Memory B cell (primary cell): ENCODE measurements at places on chromosomes 3 and 15.

GRCh38 chr3:186281176-186281575 is 80.9 kb downstream of the DGKG start:
- H3K36me3 ChIP-seq: peaks cover 30% of the 10 kb centered on the region
- DNase-seq: no peak
- H3K27ac ChIP-seq: peak overlapping the region; percentile 87
- H3K4me3 ChIP-seq: peak overlapping the region; percentile 48
- H3K27me3 ChIP-seq: no peaks in the 10 kb centered on the region

DNA sequence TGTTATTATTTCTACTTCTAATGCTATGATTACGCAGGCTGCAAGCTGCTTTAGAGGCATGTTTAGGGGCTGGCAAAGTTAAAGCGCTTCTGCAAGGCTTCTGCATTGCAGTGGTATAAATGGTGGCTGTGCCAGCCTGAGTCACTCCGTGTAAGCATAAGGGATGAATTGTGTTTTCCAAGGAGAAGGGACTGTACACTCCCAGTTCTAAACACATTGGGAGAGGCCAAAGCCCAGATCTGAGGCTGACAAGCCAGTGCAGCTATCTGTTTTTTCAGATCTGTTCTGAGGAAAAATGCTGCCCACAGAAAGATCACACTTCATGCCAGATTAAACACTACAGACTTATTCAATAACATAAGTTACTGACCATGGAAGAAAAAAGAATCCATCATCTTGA is 83.8 kb downstream of the PRICKLE2 start:
- DNase-seq: no peak
- H3K27me3 ChIP-seq: no peaks in the 10 kb centered on the region
- H3K4me3 ChIP-seq: no peak overlapping the region
- H3K4me1 ChIP-seq: peaks cover 4% of the 10 kb centered on the region
- H3K36me3 ChIP-seq: peaks cover 2% of the 10 kb centered on the region
- no peak overlapping the region for H3K27ac ChIP-seq

DNA sequence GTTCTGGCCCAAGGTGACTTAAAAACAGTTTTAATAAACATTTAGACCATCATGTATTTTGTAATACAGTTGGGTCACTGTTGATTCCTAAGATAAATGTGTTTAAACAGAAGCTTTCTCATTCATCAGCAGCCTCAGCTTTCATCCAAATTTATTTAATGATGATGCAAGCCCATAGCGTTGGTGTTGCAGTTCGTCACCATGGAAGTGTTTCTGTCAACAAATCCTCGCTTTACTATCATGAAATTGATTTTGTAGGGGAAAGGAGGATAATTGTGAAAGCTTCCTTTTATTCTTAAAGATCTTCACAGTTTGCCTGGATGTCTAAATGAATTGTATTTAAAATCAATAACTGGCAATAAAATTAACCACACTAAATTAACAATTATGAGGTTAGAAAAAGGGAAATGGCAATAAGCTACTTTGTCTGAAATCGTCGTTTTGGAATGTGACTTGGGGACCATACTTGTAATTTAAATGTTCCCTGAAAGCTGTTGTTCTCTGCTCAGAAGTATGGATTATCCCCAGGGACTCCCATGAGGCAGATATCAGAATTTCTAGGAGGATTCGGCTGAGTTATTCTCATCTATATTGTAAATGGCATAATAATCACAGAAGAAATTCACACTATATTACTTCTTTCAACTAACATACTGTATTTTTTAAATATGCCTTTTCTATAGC is 29.0 kb downstream of the CMSS1 start:
- no peaks in the 10 kb centered on the region for H3K36me3 ChIP-seq
- no peak overlapping the region for H3K4me3 ChIP-seq
- DNase-seq: no peak
- peak overlapping the region; percentile 45 for H3K27ac ChIP-seq
- peaks cover 19% of the 10 kb centered on the region for H3K4me1 ChIP-seq
- no peaks in the 10 kb centered on the region for H3K27me3 ChIP-seq

DNA sequence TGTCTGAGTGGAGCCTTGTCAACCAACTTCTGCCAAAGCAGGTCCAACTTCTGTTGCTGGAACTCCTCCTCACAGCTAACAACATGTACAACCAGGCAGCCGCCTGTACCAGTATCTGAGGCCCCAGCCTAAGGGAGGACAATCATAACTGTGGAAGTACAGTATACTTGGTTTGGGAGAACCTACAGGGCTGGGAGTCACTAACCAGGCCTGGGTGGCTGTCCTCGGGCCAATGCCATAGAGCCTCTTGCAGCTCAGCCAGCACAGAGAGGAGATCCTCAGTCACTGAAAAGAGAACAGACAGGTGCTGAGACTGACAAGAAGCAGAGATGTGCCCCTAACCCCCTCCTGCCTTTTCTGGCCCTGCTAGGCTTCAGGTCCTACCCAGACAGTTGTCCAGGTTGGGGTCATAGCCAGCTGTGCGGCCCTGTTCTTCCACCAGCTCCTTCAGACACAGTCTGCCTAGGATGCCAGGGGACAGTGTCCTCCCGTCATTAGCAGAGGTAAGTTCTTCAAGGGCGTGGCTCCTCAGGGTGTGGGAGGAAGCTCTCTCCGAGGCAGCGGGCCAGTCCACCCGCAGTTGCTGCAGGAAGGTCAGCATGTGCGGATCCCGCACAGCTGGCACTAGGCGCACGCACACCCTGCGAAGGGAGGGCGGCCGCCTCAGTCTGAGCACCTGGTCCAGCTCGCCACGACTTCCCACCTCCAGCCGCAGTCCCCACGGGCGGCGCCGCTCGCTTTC is 980 bp downstream of the DALRD3 start:
- peaks cover 17% of the 10 kb centered on the region for H3K4me1 ChIP-seq
- DNase-seq: no peak
- peak overlapping the region; percentile 86 for H3K27ac ChIP-seq
- H3K36me3 ChIP-seq: peaks cover 8% of the 10 kb centered on the region
- H3K4me3 ChIP-seq: peak overlapping the region; percentile 99
- no peaks in the 10 kb centered on the region for H3K27me3 ChIP-seq

DNA sequence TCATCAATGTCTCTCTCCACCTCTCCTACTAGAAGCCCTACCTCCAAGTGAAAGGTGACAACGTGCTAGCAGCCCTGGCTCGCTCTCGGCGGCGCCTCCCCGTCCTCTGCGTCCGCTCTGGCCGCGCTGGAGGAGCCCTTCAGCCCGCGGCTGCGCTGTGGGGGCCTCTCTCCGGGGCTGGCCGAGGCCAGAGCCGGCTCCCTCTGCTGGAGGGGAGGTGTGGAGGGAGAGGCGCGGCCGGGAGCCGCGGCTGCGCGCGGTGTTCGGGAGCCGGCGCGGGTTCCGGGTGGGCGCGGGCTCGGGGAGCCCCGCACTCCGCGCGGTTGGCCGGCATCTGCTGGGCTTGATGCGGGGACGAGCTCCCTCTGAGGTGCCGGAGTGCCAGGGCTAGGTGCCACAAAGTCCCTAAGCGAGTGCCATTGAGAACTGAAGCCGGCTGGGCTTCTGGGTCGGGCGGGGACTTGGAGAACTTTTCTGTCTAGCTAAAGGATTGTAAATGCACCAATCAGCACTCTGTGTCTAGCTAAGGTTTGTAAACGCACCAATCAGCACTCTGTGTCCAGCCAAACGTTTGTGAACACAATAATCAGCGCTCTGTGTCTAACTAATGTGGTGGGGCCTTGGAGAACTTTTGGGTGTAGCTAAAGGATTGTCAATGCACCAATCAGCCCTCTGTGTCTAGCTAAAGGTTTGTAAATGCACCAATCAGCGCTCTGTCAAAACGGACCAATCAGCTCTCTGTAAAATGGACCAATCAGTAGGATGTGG is 84.8 kb upstream of the ARRDC4 start:
- DNase-seq: no peak
- no peaks in the 10 kb centered on the region for H3K4me1 ChIP-seq

GRCh38 chr3:69451594-69451993 is 65.7 kb upstream of the FRMD4B start:
- H3K27ac ChIP-seq: no peak overlapping the region
- no peaks in the 10 kb centered on the region for H3K36me3 ChIP-seq
- no peaks in the 10 kb centered on the region for H3K4me1 ChIP-seq

- peaks cover 11% of the 10 kb centered on the region for H3K36me3 ChIP-seq
- no peaks in the 10 kb centered on the region for H3K27me3 ChIP-seq
- no peak overlapping the region for H3K27ac ChIP-seq
- DNase-seq: no peak
- H3K4me3 ChIP-seq: no peak overlapping the region
Observed at GRCh38 chr3:190525634-190526033, 11.7 kb downstream of the IL1RAP start.

DNA sequence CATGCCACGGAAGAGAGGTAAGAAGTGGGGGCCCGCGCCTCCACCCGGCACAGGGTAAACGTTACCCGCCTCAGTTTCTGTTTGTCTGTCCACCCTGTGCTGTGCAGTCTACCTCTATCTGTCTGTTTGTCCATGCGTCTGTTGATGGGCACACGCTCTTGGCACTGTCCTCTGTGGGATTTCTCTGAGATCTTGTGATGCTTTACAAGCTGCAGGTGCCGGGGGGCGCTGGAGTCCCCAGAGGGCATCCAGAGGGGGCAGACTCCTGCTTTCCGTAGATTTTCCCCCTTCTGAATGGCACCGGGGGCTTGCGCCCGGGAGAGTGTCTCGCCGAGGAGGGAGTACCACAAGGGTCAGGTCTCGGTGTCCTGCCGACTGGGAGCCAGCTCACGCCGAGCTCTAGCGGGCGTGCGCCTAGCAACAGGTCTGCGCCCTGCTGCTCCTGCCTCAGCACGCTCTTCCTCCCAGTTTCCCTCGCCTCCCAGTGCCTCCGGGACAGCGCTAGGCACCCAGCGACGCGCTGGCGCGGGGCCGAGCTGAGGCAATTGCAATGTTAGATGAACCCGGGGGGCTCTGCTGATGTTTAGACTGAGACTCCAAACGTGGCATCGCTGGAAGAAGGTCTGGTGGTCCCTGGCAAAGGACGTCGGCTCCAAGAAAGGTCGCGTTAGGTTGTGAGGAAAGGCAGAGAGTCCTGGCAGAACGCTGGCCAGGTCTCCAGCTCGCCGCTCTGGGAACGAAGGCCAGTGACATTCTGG is 667 bp downstream of the CEMIP start:
- H3K4me1 ChIP-seq: peaks cover 4% of the 10 kb centered on the region
- no peak overlapping the region for H3K4me3 ChIP-seq
- peaks cover 13% of the 10 kb centered on the region for H3K27me3 ChIP-seq
- no peak for DNase-seq
- no peaks in the 10 kb centered on the region for H3K36me3 ChIP-seq

- peaks cover 12% of the 10 kb centered on the region for H3K4me1 ChIP-seq
- H3K4me3 ChIP-seq: no peak overlapping the region
- H3K27ac ChIP-seq: no peak overlapping the region
- DNase-seq: no peak
Observed at GRCh38 chr3:184788751-184789150, 23.2 kb upstream of the VPS8 start.

DNA sequence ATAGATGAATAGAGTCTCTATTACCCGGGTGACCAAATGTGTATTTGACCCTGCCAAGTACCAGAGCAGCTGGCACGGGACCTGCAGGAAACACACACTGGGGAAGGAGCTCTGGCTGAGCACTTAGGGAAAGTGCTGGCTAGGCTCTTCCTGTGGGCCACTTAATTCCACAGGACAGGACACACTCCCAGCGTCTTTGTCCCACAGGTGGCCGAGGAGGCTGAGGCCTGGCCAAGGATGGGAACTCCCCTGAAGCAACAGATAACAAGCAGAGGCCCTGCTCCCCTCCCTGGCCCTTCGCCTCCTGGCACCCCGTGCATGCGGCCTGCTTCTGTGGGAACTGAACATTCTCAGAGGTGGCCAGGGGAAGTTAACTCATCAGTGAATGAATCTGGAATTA is 180.8 kb downstream of the ATP10A start:
- no peak overlapping the region for H3K27ac ChIP-seq
- no peak overlapping the region for H3K4me3 ChIP-seq
- no peak for DNase-seq
- H3K27me3 ChIP-seq: peaks cover 2% of the 10 kb centered on the region

DNA sequence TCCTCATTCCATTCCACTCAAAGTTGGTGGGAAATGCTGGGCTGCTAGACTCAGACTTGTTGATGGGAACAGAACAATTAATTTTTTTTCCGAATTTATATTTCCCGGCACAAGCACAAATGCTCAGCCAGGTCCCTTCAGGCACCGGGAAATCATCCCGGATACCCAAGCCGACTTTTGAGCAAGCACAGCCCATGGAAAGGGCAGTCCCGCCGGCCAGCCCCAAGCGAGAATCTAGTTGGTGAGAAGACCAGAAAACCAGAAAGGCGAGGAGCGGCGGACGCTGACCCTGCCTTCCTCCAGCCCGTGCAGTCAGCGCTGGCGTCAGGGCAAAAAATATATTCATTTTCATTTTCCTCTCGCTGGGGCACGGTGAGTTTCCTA is 763 bp upstream of the ZIC4 start:
- peaks cover 21% of the 10 kb centered on the region for H3K27me3 ChIP-seq
- no peaks in the 10 kb centered on the region for H3K4me1 ChIP-seq
- H3K36me3 ChIP-seq: peaks cover 6% of the 10 kb centered on the region

GRCh38 chr3:65632414-65632813 is 406.3 kb downstream of the MAGI1 start:
- no peak for DNase-seq
- H3K36me3 ChIP-seq: no peaks in the 10 kb centered on the region
- no peak overlapping the region for H3K4me3 ChIP-seq
- H3K4me1 ChIP-seq: no peaks in the 10 kb centered on the region

DNA sequence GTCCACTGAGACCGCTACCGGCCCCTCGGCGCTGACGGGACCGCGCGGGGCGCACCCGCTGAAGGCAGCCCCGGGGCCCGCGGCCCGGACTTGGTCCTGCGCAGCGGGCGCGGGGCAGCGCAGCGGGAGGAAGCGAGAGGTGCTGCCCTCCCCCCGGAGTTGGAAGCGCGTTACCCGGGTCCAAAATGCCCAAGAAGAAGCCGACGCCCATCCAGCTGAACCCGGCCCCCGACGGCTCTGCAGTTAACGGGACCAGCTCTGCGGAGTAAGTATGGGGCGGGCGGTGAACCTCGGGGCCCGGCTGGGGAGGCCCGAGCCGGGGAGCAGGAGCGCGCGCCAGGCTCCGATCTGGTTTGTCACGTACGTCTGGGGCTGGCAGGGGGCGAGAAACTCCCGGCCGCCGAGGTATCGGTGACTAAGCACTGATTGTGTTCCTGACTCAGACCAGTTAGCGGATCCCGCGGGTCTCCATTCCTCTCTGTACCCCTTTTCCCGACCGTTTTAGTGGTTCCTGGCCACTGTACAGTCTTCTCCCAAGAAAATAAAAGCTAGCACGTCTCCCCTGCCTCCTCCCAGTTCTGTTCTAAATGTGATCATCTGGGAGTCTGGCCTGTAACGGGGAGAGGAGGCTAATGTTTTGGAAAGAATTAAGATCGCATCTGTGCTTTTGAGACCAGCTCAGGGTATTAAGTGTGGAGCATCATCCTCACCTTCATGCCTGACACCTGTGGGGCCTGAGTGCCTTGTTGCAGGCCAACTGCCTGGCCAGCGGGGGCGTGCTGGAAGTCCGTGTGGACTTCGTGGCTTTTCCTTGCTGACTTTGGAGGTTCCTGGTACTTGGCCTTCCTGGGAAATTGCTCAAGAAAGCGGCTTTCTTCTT is 691 bp downstream of the MAP2K1 start:
- peaks cover 48% of the 10 kb centered on the region for H3K4me1 ChIP-seq
- H3K27me3 ChIP-seq: no peaks in the 10 kb centered on the region
- peaks cover 8% of the 10 kb centered on the region for H3K36me3 ChIP-seq

DNA sequence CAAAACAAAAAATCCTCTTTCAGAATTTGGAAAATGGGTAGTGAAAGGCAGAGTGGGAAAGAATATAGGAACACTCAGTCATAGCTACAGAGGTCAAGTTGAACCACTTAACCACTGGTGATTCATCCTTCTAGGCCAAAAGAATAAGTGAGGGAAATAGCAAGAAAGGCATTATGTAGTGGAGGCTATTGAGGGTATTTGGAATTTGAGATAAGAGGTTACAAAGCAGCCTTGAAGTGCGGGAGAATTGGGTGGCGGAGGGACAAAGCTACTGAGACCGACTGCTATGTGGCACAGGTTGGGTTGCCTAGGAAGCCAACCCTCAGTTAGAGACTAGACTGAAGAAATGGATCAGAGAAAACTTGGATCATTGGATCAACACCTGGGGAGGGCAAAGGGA is 109.5 kb downstream of the SYNPR start:
- H3K36me3 ChIP-seq: no peaks in the 10 kb centered on the region
- H3K4me1 ChIP-seq: no peaks in the 10 kb centered on the region
- H3K4me3 ChIP-seq: no peak overlapping the region
- no peak overlapping the region for H3K27ac ChIP-seq
